GM12878 (cell line): ENCODE measurements at places on chromosomes 1 and 21. TPM values are rescaled to one million over a fixed set of nuclear protein-coding genes. Genes with fewer than 3 reads are reported as not detected.

- DNase-seq = no peak
Measured at GRCh38 chr1:119660253-119661083, 12.4 kb upstream of the ZNF697 start.

The AJAP1 gene
- not detected in 2 replicates for total RNA-seq

- DNase-seq = no peak
Measured at GRCh38 chr1:163565166-163565565, 243.4 kb downstream of the NUF2 start.

- DNase-seq = no peak
Measured at GRCh38 chr1:20224546-20224945, 38.2 kb upstream of the PLA2G2C start.

- DNase-seq = no peak
Measured at GRCh38 chr1:52454779-52455178, 50.4 kb downstream of the PRPF38A start.

The ZSWIM5 gene
- total RNA-seq = 0.74 and 0.97 TPM in 2 replicates
